GOT3 (cell line): ENCODE measurements at places on chromosomes 1 and 21.

- DNase-seq: no peak
These were observed 107.2 kb downstream of the C1orf21 start for GRCh38 chr1:184493987-184494388.

DNA sequence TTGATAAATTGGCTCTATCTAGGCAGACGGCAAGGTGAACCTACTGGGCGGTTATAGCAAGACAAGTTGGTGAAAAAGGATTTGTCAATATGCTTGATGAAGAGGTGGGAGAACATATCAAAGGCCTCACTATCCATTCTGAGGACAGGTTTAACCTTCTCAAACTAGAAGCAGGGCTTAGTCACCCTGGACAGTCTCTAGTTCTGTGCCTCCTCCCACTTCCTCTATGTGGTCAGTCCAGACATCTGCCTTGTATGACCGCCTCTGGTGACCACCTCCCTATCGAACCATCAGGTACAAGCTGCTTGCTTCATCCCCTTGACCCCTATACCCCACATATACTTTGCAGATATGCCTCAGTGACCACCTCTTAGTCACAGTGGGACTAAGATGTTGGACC is 2.3 kb upstream of the SCYL3 start:
- DNase-seq: no peak

GRCh38 chr21:29271927-29272333 is 26.8 kb upstream of the BACH1 start:
- no peak for DNase-seq

- no peak for DNase-seq
These were observed 419.4 kb downstream of the GPATCH2 start for GRCh38 chr1:217211486-217211885.

GRCh38 chr1:159408862-159409400 is 23.1 kb upstream of the OR10J4 start:
- no peak for DNase-seq

GRCh38 chr1:236066828-236067386 is 2.0 kb upstream of the NID1 start:
- DNase-seq: no peak
